ENCODE measurements at places on chromosomes 3 and 15.
A peak's percentile ranks its signal among the peaks of the same experiment; 100 is the strongest.

GRCh38 chr3:182005701-182006100, 294.0 kb downstream of the SOX2 start:
- DNase-seq: no peak

DNA sequence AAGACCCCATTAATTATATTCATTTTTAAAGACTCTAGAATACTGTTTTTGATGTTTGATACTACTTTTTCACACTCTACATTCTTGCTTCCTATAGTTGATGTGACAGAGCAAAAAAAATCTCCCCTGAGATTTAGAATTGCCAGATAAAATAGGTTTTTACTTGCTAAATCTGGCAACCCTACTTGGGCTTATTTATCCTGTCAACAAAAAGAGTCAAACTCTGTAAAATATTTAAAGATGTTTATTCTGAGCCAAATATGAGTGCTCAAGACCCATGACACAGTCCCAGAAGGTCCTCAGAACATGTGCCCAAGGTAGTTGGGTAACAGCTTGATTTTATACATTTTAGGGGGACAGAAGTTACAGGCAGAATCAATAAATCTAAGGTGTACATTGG, 72.3 kb downstream of the DAPK2 start:
- DNase-seq: no peak

- no peak for DNase-seq
Measured at GRCh38 chr3:121488628-121489027, 57.2 kb downstream of the POLQ start.

GRCh38 chr3:193313061-193313958, 65.2 kb downstream of the ATP13A5 start:
- DNase-seq: no peak

DNA sequence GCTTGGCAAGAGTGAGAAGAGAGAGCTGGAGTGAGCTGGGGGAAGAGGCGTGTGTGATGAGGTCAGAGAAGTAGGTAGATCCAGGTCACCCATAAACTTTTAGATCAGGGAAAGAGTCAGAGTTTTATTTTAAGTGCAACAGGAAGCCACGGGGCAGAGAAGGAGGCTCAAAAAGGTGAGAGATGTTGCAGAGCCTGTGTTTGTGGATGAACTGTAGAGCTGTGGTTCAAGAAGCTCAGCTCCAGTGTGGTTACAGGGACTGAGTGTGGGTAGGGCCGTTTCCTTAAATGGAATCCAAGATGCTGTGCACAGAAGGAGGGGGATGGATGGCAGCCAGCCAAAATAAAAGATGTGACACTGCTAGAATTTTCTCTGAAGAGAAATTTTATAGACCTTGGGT, 337.2 kb downstream of the SATB1 start:
- DNase-seq: no peak

DNA sequence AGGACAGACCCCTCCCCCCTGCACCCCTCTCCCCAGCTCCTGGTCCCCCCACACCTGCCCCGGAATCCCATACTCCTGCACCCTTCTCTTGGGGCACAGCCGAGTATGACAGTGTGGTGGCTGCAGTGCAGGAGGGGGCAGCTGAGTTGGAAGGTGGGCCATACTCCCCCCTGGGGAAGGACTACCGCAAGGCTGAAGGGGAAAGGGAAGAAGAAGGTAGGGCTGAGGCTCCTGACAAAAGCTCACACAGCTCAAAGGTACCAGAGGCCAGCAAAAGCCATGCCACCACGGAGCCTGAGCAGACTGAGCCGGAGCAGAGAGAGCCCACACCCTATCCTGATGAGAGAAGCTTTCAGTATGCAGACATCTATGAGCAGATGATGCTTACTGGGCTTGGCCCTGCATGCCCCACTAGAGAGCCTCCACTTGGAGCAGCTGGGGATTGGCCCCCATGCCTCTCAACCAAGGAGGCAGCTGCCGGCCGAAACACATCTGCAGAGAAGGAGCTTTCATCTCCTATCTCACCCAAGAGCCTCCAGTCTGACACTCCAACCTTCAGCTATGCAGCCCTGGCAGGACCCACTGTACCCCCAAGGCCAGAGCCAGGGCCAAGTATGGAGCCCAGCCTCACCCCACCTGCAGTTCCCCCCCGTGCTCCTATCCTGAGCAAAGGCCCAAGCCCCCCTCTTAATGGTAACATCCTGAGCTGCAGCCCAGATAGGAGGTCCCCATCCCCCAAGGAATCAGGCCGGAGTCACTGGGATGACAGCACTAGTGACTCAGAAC, 9.8 kb downstream of the MAP1A start:
- no peak for DNase-seq

GRCh38 chr3:155996882-155997281, 123.5 kb upstream of the KCNAB1 start:
- DNase-seq: no peak

DNA sequence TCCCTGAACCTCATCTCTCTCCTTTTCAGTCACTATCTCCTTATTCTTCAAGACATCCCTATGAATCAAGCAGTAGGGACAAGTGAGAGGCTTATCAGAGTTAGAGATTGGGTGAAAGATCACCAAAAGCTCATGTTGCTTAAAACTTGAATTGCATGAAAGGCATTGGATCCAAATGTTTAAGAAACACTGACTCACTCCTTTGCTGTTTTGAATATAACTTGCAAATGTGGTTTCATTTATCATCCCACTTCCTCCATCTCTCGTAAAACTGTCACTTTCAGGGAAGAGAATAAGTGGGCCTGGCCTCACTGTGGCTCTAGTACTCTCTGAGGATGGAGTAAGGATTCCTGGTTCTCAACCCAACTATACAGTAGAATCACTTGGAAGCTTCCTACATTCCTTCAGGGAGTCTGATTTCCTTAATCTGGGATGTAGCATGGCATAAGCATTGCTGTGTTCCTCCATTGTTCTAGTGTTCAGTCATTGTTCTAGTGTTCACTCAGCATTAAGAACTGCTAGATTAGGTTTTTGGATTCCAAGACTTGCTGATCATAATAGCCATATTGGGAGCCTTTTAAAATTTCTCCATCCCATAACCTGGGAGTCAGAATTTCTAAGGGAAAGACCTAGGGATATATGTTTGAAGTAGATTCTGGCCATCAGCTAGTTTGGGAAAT, 171.8 kb downstream of the TMEM108 start:
- DNase-seq: peak; percentile 19

DNA sequence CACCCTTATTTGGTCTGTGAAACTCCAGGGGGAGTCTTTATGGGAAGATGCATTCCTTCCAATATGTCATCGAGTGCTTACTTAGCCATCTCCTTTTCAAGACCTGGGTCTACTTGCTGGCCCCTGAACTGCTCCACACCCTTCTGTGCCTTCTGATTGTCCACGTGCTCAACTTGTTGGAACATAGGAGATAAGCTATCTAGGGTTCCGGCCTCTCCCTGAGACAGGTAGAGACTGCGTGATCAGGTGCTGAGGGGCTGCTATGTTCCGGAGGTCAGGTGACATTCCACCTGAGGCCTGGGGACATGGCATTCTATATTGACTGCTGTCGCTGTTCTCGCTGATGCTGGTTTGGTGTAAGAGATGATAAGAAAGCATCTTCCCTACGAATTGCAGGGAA, 65.6 kb downstream of the ATP1B3 start:
- DNase-seq: no peak

Measured in forelimb muscle (tissue), 1 donor.